SK-N-SH (cell line): ENCODE measurements at places on chromosomes 13 and 19.
A peak's percentile ranks its signal among the peaks of the same experiment; 100 is the strongest.

GRCh38 chr13:80082396-80083080, 258.4 kb downstream of the SPRY2 start:
- no peak for DNase-seq

DNA sequence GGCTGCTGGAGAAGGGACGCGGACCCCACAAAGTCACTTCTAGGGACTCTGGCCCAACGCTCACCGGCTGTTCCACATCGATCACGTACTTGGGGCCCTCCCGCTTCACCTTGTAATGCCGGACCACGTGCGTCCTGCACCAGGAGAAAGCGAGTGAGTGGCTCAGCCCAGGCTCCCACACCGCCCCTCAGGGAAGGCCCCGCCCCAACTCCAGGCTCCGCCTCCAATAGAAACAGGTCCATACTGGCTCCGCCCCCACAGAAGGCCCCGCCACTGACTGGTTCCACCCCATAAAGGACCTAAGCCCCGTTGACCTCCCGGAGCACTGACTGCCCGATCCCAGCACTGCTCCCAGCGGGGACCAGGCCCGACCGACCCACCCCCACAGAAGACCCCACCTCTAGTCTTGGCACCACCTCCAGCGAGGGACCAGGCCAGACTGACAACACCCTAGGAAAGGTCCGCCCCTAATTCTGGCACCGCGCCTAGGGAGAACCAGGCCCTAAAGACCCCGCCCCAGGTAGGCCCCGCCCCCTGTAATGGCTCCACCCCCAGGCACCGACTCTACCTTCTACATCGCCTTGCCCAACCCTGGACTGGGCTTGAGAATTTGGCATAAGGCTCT, 11.3 kb downstream of the STAP2 start:
- peak; percentile 93 for DNase-seq

DNA sequence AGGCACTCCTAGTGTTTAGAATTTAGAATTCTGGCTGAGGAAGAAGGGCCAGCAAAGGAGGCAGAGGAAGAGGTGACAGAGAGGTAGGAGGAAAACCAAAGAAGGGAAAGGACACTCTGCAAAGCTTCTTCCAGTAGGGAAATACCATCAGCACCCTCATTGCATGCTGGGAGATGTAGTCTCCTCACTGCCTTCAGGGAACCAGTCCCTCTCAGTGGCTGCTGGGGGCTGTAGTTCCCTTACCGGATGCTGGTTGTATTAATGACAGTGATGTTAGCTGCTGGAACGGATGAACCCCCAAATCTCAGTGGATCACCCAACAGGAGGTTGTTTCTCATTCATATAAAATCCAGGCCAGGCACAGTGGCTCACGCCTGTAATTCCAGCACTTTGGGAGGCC, 10.1 kb downstream of the GRIN2D start:
- peak; percentile 91 for DNase-seq

GRCh38 chr19:23260956-23261355, 10.8 kb upstream of the ZNF724 start:
- no peak for DNase-seq

DNA sequence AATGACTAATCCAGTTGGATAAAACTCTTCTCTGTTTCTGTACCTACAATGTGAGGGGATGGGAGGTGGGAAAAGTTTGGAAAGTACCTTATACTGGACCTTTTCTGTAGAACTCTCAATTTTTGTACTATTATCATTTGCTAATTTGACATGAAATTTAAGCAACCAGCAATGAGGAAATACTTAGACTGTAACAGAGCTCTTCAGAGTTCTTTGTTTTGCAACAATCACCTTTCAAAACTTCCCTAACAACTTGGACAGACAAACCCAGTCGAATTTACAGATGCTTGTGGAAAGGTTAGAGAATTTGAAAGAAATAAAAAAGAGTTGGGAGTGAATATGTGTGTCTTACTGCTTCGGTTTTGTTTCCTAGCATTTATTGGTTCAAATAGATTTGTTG, 16.8 kb downstream of the KBTBD7 start:
- DNase-seq, result no peak

DNA sequence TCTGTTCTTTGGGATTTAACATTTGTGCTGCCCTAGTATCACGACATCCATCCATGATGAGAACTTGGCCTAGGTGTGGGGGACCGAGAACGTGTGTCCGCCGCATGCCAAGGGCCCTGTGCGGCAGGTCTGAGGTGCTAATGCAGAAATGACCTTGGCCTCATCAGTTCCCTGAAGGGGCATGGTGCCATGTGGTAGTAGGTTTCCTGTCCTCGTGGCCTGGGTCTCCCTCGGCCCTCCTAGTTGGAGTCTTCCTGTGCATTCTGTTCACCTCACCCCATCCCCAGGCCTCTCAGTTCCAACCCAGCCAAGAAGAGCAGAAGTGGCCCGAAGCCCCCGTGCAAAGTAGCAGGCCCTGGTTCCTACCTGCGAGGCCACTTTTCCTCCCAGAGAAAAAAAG, 59.8 kb downstream of the GGACT start:
- no peak for DNase-seq

- peak; percentile 66 for DNase-seq
Observed at GRCh38 chr19:17216058-17216670, 1.0 kb downstream of the USE1 start.

- no peak for DNase-seq
Observed at GRCh38 chr13:21511849-21512248, 52.7 kb upstream of the ZDHHC20 start.
